Camera-type eye (tissue), 1 donor: ENCODE measurements at places on chromosomes 4 and X. TPM values are rescaled to one million over a fixed set of nuclear protein-coding genes. Genes with fewer than 3 reads are reported as not detected.

The DNAAF6 gene
- not detected for total RNA-seq

The MEPE gene
- total RNA-seq: not detected

The TMEM154 gene
- 1.6 TPM for total RNA-seq

The LRCH2 gene
- total RNA-seq: 23.3 TPM

The ZCCHC18 gene
- total RNA-seq: 8.0 TPM

The PNMA3 gene
- total RNA-seq: 11.4 TPM

The NIPAL1 gene
- 35.3 TPM for total RNA-seq

The WWC2 gene
- 48.1 TPM for total RNA-seq

The SEL1L3 gene
- 140 TPM for total RNA-seq

The PDLIM5 gene
- total RNA-seq: 170 TPM

The DRD5 gene
- 1.4 TPM for total RNA-seq

The ARMCX1 gene
- 73.6 TPM for total RNA-seq

The GATA1 gene
- 0.44 TPM for total RNA-seq

The NPFFR2 gene
- total RNA-seq: 3.2 TPM
